ENCODE measurements at places on chromosomes 3 and 15. TPM values are rescaled to one million over a fixed set of nuclear protein-coding genes. Genes with fewer than 3 reads are reported as not detected.

Gene PIF1
- total RNA-seq, result 20.1 TPM

Gene SLC6A20
- total RNA-seq, result not detected

Gene SUCNR1
- 0.05 TPM for total RNA-seq

- no peak within 1 kb of the TSS for H3K4me3 ChIP-seq
- DNase-seq, result no peak
- H3K27ac ChIP-seq, result no peak within 1 kb of the TSS
Observed at GRCh38 chr3:13073326-13074005, at the start of gene IQSEC1. Gene IQSEC1 (minus strand): TSS chr3:13073429. CDS start chr3:13073014, 415 bp downstream.

GRCh38 chr3:192010490-192010889 lies 549.5 kb downstream of the PYDC2 start:
- no peaks in the 10 kb centered on the region for H3K36me3 ChIP-seq
- no peak overlapping the region for H3K27ac ChIP-seq
- H3K4me3 ChIP-seq, result no peak overlapping the region
- no peak for DNase-seq
- H3K27me3 ChIP-seq, result no peaks in the 10 kb centered on the region
- H3K4me1 ChIP-seq, result no peaks in the 10 kb centered on the region

Gene EOGT
- total RNA-seq, result 23.3 TPM

GRCh38 chr3:5505163-5505562 lies 317.7 kb downstream of the EDEM1 start:
- H3K27me3 ChIP-seq, result no peaks in the 10 kb centered on the region
- H3K4me3 ChIP-seq, result no peak overlapping the region
- no peak for DNase-seq
- no peaks in the 10 kb centered on the region for H3K4me1 ChIP-seq

Gene CNTN4
- total RNA-seq, result not detected

- no peak overlapping the region for H3K27ac ChIP-seq
- H3K36me3 ChIP-seq, result peaks cover 15% of the 10 kb centered on the region
- no peaks in the 10 kb centered on the region for H3K27me3 ChIP-seq
- DNase-seq, result no peak
Observed at GRCh38 chr3:179608931-179609720, 4.5 kb downstream of the NDUFB5 start.

Gene AKAP13
- total RNA-seq, result 79.3 TPM

All from SJSA1 (cell line).